ENCODE measurements at places on chromosomes 11 and 22. TPM values are rescaled to one million over a fixed set of nuclear protein-coding genes. Genes with fewer than 3 reads are reported as not detected.

Gene TSKU
- total RNA-seq = 100 TPM

Gene GAB4
- not detected for total RNA-seq

Gene SHISAL1
- 0.81 TPM for total RNA-seq

DNA sequence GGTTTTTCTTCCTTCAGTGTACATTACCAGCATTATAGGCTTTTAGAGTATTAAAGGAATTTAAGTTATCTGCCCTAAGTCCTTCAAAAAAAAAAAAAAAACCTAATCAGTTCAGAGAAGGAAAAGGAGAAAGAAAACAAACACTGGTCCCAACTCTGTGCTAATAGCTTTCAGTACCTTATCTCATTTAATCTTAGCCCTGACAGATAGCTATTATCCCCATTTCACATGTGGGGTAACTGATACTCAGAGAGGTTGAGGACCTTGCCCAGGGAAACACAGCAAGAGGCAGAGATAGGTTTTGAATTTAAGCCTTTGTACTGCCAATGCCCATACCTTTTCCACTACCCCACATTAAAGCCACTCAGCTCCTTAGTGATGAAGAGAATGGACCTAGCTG lies 43.4 kb downstream of the FAT3 start:
- no peak for DNase-seq

DNA sequence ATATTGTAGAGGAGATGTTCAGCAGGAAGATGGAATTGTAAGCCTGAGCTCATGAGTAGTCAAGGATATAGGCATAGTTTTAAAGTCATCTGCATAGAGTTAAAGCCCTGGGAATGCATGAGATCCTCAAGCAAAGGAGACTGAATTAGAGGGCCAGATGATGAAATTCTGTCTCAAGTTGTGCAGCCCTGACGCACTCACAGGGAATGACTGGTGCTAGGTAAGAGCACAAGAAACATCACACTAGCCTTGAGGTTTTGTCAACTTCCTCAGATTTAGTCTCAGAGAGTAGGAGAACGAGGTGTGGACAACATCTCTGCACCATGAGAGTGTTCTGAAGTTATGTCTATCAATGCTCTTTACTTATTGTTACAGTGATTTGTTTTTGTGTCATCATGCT lies 5.8 kb downstream of the RAB38 start:
- DNase-seq = no peak

DNA sequence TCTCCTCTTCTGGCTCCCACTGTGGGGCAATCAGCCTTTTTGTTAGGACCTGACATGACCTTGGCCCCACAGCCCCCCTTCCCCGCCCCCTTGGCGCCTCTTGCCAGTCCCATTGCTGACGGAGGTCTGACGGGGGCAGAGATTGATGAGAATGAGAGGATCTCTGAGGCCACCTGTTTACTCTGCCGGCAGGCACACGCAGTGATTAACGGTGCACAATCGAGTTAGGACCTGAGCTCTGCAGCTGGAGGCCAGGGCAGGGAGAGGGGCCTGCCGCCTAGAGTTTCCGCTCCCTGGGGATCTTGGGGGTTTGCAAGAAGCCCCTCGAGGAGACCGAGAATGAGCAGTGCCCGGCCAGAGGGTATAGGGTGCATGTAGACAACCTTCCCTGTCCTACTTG lies 6.8 kb upstream of the CHRM1 start:
- no peak for DNase-seq

GRCh38 chr22:25929321-25929878 lies 187.4 kb downstream of the MYO18B start:
- no peak for DNase-seq

GRCh38 chr11:10022764-10023163 lies 271.3 kb downstream of the SBF2 start:
- no peak for DNase-seq

All from thoracic aorta (tissue), 2 donors.